Left renal cortex interstitium (tissue), 4 donors: ENCODE measurements at places on chromosomes 11 and 22. TPM values are rescaled to one million over a fixed set of nuclear protein-coding genes. Genes with fewer than 3 reads are reported as not detected.
A peak's percentile ranks its signal among the peaks of the same experiment; 100 is the strongest.

The TESMIN gene
- 18.7 TPM for polyA plus RNA-seq

The IFITM10 gene
- polyA plus RNA-seq, result 0.11 TPM

The BIRC3 gene
- polyA plus RNA-seq, result 1.7 TPM

The ESAM gene
- 72.2 TPM for polyA plus RNA-seq

The C11orf65 gene
- polyA plus RNA-seq, result 2.7 TPM

The OR8G1 gene
- not detected for polyA plus RNA-seq

The LBHD1 gene
- polyA plus RNA-seq, result 12.9 TPM

The MAPK12 gene
- polyA plus RNA-seq, result 23.0 TPM

The TMEM123 gene
- polyA plus RNA-seq, result 336 TPM

The ZC3H12C gene
- polyA plus RNA-seq, result 7.2 TPM

The MUC2 gene
- polyA plus RNA-seq, result not detected

The ARSA gene
- polyA plus RNA-seq, result 10.4 TPM

The CRYBB1 gene
- polyA plus RNA-seq, result 0.77 TPM

The SUSD2 gene
- 14.8 TPM for polyA plus RNA-seq

The CARD18 gene
- not detected for polyA plus RNA-seq

The ST13 gene
- 632 TPM for polyA plus RNA-seq

The SLC25A18 gene
- 1.2 TPM for polyA plus RNA-seq

The ELFN2 gene
- 1.6 TPM for polyA plus RNA-seq

- no peak for DNase-seq
Observed at GRCh38 chr11:111301004-111301841, 2.9 kb downstream of the POU2AF3 start.

DNA sequence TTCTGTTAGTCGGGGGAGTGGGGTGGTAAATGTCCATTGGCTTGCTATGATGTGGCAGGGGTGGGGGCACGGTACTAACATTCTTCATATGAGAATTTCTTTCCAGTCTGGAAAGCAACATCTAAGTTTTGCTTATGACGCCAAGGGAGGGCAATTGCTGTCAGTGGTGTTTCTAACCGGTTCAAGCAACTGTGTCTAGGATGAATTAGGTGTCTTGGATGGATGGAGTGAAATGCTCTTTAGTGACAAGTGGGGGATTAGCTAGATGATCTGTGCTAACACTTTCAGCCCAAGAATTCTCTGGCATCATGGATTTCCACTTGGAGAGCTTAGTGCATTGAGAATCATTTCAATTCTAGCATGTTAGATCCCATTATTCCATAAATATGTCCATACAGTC is 262.6 kb upstream of the SORL1-AS1 start:
- DNase-seq, result no peak

DNA sequence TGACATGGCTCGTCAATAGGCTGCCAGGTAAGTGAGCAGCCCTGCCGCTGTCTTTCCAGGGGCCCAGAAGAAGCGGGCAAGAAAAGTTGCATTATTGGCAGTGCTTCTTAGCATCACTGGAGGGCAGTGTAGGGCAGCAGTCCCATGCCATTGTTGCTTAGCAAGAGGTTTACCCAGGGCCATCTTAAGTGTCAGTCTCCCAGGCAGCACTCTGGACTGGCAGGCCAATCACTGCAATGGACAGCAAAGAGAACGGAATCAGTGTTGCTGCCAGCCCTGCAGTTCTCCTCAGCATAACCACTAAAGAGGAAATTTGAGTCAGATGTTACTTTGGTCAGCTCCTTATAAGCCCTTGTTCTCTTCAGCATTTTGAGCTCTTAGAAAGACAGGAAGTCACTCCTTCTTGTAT is 13.4 kb upstream of the GRK2 start:
- DNase-seq, result no peak

- DNase-seq, result peak; percentile 10
Observed at GRCh38 chr11:108122166-108122628, 830 bp downstream of the ACAT1 start.

DNA sequence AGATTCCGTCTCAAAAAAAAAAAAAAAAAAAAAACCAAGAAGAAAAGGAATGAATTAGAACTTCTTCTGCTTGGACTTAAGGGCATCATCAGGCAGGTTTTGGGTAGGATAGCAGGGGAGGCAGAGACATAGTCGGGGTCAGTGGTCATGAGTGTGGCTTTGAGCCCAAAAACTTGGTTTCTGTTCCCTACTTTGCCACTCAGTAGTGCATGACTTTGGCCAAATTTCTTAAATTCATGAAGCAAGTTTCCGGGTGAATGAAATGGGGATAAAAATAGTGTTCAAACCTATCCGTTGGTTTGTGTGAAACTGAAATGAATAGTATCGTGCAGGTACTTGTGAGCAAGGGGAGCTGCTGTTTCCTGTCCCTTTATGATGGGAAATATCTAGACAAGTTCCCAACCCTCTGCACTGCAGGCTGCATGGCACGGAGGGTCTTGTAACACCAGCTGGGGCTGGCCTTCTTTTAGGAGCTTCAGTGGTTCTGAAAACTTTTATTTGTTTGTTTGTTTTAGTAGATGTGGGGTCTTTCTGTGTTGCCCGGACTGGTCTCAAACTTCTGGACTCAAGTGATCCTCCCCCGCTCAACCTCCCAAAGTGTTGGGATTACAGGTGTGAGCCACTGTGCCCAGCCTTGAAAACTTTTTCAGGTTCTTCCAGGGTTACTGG is 18.4 kb downstream of the NEAT1 start:
- no peak for DNase-seq

GRCh38 chr22:49768077-49768910 is 59.4 kb downstream of the BRD1 start:
- no peak for DNase-seq

GRCh38 chr22:23677701-23677995 is 13.2 kb upstream of the RGL4 start:
- DNase-seq, result no peak

DNA sequence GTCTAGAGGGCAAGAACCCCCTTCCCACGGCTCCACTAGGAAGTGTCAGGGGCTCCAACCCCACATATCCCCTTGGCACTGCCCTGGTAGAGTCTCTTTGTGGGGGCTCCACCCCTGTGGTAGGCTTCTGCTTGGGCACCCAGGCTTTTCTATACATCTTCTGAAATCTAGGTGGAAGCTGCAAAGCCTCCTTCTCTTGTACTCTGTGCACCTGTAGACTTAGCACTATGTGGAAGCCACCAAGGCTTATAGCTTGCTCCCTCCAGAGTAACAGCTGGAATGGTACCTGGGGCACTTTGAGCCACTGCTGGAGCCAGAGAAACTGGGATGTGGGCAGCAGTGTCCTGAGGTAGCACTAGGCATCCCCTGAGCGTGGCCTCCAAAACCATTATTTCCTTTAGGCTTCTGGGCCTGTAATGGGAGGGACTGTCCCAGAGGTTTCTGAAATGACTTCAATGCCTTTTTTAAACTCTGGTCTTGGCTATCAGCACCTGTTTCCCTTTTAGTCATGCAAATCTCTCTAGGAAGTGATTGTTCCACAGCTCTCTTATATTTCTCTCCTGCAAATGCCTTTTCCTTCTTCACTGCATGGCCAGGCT is 68.4 kb downstream of the TRAF6 start:
- no peak for DNase-seq

DNA sequence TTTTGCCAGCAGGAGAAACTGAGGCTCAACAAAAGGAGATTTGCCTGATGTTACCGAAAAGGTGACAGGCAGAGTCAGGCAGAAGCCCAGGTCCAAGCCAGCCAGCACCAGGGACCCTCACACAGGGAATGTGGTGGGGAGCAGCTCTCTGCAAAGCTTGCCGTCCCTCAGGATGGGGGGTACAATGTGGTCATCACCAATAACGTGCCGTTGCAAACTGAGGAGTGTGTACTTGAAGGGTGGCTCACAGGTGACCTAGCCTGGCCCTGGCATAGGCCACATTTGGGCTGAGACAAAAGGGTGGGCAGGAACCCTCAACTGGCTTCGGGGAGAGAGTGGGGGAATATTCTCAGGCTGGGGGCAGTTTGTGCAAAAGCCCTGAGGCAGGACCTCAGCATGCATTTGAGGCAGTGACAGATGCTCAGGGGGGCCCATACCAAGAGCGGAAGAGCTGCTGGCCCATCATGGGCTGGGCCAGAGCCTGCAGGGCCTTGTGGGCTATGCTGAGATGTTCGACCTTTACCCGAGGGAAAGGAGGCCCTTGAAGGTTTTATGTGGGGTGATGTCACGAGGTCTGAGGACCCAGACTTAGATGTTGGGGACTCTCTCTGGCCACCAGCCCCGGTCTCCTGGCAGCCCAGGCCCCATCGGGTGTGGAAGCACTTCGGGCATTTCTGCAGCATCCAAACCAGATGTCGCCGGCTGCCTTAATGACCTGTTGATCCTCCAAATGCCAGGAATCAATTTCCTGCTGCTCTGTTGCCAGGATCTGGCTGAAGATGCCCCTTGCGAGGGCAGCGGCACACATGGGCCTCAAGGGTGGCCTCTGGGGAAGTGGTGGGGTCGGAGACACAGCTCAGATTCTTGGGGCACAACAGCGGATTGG is 57.4 kb upstream of the SHISAL1 start:
- DNase-seq, result no peak

DNA sequence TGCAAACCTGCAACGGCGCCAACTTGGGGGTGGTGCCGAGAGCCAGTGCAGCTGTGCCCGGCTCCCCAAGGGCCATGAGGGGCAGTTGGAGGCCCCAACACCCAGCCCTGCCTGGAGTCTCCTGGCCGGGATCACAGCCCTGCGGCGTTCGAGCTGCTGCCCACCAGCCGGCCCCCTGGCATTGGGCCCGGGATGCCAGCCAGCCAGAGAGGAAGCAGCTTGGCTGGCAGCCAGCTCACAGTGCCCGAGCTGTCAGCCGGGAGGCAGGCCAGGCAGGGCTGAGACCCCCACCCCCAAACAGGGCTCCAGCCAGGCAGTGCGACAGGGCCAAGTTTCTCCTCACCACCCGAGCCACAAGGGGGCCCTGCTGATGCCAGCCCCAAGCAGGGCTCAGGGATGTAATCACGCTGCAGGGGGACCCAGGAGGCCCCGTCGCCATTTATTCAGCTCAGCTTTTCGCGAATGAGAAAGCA is 26.0 kb upstream of the TCF20 start:
- DNase-seq, result no peak

GRCh38 chr11:117945047-117945810 is 16.0 kb upstream of the TMPRSS13 start:
- DNase-seq, result no peak

DNA sequence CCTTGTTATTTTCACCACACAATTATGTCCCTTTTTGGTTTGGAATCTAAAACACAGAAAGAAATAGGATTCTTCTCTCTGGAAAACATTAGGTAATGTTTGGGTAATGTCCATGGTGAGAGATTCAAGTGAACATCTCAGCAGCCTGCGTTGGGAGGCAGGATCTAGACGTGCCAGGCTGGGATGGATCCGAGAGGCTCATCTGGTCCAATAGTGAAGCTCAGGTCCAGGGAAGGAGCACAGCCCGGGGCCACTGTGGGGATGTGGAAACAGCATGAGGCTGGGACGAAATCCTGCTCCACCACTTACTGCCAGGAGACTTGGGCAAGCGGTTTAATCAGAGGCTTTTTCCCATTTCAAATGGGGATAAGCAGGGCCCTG is 109.9 kb downstream of the CSNK2A3 start:
- no peak for DNase-seq

- no peak for DNase-seq
Observed at GRCh38 chr11:102177974-102178631, 67.9 kb downstream of the YAP1 start.

GRCh38 chr11:70796648-70797227 is 398.4 kb downstream of the CTTN start:
- no peak for DNase-seq

GRCh38 chr11:133560472-133560855 is 28.2 kb upstream of the OPCML start:
- no peak for DNase-seq

DNA sequence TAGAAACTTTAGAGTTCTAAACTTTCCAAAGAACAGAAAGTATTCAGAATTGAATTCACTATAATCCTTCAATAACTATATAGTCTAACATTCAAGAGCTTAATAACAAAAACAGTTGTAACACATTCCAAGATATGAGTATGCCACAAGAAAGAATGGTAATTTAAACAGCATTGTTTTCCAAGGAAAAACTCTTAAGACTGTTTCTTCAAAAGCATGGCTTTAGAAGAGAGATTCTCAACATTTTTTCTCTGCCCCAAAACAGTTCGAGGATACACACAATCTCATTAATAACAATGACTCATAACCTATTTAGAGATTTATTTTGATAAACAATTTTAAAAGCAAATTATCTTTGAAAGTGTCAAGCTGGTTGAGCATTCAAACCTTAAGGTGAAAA is 16.7 kb upstream of the ARHGAP32 start:
- no peak for DNase-seq

DNA sequence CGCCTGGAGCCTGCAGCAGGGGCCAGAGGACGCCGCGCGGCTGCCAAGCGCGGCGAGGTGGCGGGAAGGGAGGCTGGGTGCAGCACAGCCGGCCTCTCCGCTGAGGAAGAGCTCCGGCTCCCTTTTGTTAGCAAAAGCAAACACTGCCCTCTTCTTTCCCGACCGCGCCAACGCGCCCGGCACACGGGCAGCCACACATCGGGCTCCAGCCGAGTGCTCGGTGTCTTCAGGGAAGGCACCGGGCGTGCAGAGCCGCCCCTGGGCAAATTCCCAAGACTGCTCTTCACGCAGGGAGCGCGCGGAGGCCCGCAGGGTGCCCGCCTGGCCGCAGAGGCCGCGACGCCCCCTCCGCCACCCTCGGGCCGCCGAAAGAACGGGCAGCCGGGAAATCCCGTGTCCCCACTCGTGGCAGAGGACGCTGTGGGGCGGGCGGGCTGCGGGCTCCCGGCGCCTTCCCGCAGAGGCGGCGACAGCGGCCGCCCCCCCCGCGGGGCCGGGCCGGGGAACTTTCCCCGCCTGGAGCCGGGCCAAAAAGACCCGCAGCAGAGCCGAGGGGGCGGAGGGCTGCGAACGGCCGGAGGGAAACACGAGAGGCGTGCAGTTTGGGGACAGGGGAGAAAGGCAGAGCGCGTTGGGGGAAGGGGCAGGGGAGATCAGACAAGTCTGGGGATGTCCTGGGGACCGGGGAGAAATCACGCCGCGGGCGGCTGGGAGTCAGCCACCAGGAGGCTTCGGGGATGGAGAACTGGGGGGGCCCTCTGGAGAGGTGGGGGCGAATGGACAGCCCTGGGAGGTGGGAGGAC is 931 bp downstream of the CADM1 start:
- DNase-seq, result no peak

- DNase-seq, result no peak
Observed at GRCh38 chr11:12725863-12726682, 51.9 kb downstream of the TEAD1 start.

- DNase-seq, result no peak
Observed at GRCh38 chr11:117273550-117274289, 17.4 kb upstream of the BACE1-AS start.
